ENCODE measurements at places on chromosomes 3 and 15.

DNA sequence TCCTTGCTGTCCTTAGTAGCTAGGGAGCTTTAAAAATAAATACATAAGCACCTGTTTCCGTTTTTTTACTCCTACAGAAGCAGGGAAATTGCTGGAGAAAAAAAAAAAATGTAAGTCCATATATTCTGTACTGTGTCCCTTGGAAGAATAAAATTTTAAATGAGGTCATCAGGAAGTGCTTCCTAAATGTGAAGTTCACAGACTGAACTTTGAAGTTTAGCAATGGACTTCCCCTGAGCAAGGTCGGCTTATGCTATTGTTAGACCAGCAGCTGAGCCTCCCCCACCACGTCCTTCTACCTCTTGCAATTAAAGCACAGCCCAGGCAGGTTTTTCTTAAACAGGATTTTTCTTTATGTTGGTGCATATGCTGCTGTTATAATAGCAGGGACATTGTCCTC, 26.3 kb downstream of the LIPC start:
- DNase-seq: peak; percentile 67

GRCh38 chr15:90839187-90840071, 29.0 kb upstream of the FURIN start:
- peak; percentile 81 for DNase-seq

DNA sequence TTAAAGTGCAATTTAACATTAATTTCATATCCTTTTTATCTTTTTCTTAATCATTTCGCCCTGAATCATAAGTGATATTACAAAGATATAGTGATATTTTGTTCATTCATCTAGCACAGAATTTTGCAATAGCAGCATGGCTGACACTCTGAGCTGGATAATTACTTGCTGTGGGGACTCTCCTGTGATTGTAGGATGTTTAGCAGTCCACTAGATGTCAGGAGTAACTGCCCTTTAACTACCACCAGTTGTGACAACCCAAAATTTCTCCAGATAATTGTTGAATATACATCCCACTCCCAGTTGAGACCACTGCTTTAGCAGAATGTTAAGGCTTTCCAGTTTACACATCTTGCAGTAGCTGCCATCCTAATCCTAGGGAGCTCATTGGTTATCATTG, 196.8 kb upstream of the MBNL1 start:
- peak; percentile 64 for DNase-seq

DNA sequence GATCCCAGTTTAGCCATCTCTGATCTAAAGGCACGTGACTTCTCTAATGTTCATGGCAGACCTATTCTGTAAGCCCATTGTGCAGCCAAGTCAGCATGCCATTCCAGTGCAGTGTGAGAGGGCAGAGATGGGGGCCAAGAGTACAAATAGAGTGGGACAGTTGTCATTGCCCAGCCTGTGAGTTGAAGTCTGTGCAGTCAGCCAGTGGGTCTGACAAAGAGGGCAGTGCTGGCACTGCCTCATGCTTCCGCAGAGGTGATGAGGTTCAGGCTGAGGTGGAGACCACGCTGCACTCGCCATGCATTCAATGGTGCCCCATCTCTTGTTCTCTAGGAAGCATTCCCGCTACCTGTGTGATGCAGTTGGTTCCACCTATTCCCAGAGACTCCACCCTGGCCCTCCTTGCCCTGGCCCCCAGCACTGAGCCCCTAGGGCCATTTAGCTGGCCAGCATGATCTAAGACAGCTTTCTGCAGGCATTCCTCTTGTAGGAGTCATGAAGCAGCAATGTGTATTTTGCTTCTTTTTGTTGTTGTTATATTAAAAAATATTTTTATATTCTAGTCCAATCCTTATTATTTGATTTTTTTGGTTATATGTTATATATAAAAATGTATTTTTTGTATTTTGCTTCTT, 3.7 kb downstream of the MRAS start:
- DNase-seq: no peak

- no peak for DNase-seq
These were observed 965.0 kb downstream of the MCTP2 start for GRCh38 chr15:95196176-95196915.

- DNase-seq: no peak
These were observed 51.3 kb downstream of the ETV5 start for GRCh38 chr3:186057594-186057993.

- DNase-seq: no peak
These were observed 2.3 kb upstream of the GP5 start for GRCh38 chr3:194401346-194401745.

GRCh38 chr15:73881579-73882320, 8.4 kb downstream of the TBC1D21 start:
- no peak for DNase-seq

DNA sequence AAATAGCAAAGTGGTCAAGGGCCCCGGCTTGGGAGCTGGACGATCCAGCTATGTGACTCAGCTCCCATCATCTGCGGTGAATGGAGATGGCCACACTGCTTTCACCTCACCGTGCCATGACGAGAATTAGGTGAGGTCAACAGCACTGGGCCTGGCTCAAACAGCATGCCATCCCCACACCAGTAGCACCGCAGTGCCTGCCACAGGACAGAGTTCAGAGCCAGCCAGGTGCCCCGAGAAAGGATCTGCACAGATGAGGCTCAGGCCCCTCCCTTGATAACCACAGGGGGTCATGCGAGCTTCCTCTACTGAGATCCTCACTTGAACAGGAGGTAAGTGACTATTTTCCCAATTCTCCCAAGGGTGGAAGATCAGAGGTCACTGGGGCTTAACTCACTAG, 29.4 kb downstream of the ZXDC start:
- no peak for DNase-seq

GRCh38 chr3:61955483-61955882, 394.1 kb downstream of the PTPRG start:
- DNase-seq: no peak

DNA sequence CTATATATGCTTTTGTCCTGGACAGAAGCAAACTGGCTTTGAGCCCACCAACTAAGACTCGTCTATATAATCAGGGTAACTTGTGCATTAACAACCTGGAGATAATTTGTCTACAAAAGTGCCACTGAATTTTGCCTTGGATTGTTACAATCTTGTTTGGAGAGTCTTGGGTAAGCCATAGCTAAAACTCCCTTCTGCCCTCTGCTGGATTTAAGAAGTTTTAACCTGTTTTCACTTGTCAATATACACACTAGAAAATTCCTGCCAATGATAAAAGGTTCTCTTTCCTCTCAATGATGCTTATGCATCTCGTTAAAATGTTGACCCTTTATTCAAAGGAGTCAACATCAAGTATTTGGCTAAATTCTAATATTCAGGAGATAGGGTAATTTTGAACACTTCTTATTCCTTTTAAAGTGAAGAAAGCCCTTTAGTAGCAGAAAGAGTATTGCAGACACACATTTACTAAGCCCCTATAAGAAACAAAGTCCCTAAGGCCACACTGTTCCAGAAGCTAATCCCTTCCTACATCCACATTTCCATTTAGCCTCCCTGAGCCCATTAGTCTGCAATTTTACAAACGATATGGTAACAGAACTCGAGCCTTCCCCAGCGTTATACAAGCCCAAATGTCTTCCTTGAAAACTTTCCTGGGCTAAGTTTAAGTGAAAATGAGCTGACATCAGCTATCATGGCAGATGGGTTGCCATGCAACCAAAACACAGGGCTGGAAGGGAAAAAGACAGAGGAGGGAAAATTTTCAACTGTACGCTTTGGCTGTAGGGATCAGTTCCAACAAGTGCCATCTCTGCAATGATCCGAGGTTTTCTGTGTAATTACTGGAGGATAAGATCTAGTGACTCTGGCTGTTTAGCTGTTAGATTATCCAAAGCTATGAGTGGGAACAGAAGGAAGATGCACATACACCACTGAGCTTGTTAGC, 75.9 kb upstream of the FGF12 start:
- peak; percentile 25 for DNase-seq

GRCh38 chr3:14429640-14430039, 27.2 kb downstream of the SLC6A6 start:
- DNase-seq: no peak

- DNase-seq: no peak
These were observed 83.7 kb downstream of the ETV5 start for GRCh38 chr3:186025161-186025560.

DNA sequence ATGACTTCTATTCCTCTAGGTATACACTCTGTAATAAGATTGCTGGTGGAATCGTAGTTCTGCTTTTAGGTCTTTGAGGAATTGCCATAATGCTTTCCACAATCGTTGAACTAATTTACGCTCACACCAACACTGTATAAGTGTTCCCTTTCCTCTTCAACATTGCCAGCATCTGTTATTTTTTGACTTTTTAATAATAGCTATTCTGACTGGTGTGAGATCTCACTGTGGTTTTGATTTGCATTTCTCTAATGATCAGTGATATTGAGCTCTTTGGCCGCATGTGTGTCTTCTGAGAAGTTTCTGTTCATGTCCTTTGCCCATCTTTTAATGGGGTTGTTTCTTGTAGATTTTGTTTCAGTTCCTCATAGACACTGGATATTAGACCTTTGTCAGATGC, 12.8 kb downstream of the NXPE3 start:
- DNase-seq: no peak

- no peak for DNase-seq
These were observed 177.5 kb downstream of the GRM7 start for GRCh38 chr3:7038394-7038793.

DNA sequence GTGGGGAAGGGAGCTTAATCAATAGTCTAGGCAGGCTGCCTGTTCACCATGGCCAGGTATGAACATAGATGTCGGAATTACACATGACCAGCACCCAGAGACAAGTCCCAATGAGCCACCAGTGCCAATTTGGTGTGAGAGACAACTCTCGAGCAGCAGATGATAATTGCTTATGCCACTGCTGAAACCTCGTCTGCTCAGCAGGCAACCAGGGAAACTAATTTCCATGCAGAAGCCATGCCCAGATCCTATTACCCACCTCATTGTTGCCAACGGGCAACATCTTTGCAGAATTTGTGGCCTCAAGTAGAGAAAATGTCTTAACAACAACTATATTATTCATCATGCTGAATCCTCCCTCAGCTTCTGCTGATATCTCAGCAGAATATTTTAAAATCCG, 84.9 kb downstream of the CGGBP1 start:
- no peak for DNase-seq

GRCh38 chr15:80744826-80745225, 34.3 kb upstream of the CEMIP start:
- DNase-seq: no peak

- no peak for DNase-seq
These were observed 1.1 kb upstream of the NPHP3 start for GRCh38 chr3:132723024-132723950.

DNA sequence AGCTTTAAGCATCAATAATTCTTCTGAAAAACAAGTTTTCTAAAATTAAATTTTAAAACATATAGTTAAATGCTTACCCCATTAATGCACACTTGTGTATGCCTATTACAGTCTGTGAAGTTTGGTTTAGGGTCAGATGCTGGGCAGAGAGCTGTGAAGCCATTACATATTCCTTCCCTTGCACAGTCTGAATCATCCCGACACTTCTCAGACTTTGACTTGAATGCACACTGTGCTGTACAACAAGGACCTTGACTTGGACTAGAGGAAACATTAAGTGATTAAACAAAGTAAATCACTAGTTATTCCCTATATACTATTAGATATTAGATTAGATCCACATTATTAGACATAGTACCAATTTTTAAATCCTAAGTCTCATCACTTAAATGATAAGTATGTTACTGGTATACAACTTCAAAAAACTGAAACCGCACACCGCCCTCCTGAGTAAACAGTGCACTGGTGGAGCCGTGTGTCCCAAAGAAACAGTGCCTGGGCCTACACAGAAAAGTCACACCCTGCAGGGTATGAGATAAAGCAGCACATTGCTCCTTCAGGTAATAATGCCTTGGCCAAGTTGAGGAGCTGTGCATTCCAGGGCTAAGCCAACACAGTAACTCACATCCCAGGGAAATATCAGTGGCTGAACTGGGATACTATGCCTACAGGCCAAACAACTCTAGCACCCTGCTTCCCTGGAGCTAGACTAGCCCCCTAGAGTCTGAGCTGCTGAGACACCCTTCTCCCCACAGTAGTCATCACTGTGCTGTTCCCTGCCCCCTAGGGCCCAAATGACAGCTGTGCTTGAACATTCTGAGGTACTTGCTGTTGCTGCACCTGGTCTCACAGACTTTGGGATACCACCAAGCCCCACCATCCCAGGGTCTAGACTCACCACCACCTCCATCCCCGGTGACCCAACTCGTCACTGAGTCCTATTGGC, 137.5 kb downstream of the ADAM10 start:
- DNase-seq: no peak

DNA sequence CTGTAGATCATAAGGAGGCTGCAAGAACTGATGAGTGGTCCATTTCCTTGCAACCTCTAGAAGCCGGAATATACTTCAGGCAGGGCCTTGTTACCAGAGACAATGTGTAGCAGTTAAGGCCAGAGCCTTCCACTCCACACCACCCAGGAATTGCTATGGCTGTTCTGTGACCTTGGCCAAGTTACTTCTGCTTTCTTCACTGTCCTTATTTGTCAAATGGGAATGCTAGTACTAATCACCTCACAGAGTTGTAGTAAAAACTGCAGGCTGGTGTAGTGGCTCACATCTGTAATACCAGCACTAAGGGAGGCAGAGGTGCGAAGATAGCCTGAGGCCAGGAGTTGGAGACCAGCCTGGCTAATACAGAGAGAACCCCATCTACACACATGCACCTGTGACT, 28.7 kb upstream of the RPN1 start:
- DNase-seq: no peak

- DNase-seq: no peak
These were observed 39.5 kb downstream of the SRPRB start for GRCh38 chr3:133845127-133845526.

- DNase-seq: peak; percentile 97
These were observed at the start of gene WDR73 for GRCh38 chr15:84653910-84654688. Gene WDR73, minus strand, starts transcription at chr15:84654283. Its CDS starts 9 bp downstream, at chr15:84654274.

DNA sequence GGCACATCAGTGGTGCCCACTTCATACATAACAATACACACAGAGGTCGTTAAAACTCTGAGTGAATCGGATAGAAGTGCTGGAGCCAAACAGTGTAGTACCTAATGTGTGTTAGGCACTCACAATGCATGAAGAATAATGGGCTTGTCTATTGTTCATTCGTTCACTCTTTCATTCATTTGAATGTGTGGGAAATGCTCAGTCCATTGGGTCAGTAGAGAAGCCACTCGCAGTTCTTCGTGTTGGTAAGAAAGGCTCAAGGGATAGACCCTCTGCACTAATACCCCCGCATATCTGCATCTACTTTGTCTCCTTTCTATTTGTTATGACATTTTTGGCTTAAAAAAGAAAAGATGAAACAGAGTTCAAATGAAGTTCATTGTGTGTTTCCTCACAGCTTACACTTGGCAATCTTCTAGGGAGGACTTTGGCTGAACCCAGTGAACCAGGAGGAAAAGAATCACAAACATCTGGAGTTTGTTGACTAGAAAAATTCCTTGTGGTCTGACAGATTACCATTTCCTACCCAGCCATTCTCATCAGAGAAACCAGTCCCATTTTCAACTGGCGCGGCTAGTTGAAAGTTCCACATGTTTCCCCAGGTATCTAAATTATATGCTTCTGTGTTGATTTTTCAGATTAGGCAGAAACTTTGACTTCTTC, 32.8 kb upstream of the MFSD1 start:
- no peak for DNase-seq

GRCh38 chr15:75209289-75209676, 7.6 kb downstream of the C15orf39 start:
- DNase-seq: no peak

All from inflammatory macrophage treated with lipopolysaccharide for 1 hour (primary cell).